ENCODE measurements at places on chromosomes 3 and 15.

DNA sequence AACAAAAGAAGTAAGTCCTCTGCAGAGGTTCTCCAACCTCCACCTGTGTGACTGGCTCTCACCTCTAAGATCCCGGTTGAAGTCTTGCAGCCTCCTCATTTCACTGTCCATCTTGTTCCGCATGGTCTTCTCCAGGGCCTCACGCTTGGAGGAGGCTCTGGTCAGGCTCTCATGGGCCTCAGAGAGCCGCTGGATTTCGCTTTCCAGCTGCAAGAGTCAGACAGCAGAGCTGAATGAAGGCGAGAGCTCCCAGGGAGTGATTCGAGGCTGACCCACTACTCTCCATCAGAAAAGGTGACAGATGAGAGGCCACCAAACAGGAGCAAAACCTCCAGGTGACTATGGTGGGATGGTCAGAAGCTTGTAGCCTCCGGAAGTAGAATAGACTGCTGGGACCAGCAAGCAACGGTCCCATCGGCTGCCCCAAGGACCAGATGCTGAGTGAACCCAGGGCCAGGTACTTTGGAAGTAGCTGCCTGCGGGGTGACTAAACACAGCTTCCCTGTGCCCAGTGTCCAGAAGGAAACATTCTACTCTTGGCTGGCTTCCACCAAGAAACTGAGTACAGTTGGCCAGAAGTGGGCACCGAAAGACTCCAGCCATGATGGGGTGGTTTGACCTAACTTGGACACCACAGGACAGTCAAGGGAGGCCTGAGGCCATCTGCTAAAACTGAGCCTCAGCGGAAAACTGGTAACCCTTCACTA lies 7.9 kb downstream of the AMOTL2 start:
- DNase-seq, result no peak

- DNase-seq, result no peak
These were observed 491.3 kb upstream of the IL12A start for GRCh38 chr3:159497361-159497760.

DNA sequence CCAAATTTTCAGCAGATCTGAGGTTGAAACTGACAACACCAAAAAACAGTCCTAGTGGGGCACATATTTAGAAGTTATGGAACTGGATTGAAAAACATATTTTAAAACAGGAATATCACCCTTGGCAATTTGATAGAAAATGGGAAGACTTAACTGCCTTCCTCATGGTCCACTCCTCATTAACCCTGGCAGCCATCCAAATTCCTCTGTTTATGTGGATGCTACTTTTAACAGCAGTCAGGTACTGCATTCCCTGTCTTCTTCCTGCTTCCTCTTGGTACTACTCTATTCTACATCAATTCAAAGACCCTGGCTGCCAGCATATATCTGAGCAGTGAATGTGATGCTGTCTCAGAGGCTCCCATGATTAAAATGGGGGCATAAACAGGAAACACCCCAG lies 54.3 kb downstream of the PDE8A start:
- DNase-seq, result peak; percentile 30

DNA sequence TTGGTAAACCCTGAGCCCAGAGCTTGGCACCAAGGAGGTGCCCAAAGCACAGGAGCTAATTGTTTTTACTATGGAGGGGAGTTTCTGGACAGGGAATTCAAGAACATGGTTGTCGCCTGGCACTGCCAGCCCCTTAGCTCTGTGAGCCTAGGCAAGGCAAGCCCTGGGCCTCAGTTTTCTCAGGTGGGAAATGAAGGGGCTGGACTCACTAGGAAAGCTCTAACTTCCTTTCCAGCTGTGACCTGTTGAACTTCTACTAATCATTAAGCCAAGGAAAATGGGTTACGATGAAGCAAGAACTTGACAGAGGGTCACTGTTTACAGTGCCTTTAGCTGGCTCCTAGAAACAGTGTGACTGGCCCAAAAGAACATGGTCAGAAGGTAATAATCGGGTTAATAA lies 277.2 kb downstream of the SHQ1 start:
- DNase-seq, result no peak

DNA sequence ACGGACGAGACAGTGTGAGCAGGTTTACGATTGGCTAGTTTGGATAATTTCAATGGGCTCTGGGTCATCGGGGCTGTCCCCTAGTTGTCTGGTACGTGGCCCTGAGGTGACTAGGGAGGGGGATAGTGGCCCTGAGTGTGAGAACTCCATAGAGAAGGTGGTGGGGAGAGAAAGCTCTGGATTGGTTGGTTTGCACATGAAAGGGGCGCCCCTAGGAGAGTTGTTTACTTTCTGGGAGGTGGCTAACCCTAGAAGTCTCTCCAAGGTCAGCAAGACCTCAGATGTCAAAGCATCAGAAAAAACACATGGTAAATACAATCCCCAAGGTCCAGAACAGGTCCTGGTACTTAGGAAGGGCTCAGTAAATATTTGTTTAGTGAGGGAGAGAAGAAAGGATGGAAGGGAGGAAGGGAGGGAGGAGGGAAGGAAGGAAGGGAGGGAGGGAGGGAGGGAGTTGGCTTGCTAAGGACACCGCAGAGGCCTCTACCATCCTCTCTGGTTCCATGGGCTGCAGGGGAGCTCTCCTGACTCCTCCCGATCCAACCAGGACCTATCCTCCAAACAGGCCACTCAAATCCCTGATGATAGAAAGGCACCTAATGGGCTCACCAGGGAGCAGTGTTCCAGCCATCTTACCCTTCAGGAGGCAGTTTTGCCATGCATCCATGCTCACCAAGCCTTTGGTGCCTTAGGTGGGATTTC lies 3.0 kb upstream of the TRH start:
- no peak for DNase-seq
